Kidney capillary endothelial cell (primary cell): ENCODE measurements at places on chromosomes 4 and X.

DNA sequence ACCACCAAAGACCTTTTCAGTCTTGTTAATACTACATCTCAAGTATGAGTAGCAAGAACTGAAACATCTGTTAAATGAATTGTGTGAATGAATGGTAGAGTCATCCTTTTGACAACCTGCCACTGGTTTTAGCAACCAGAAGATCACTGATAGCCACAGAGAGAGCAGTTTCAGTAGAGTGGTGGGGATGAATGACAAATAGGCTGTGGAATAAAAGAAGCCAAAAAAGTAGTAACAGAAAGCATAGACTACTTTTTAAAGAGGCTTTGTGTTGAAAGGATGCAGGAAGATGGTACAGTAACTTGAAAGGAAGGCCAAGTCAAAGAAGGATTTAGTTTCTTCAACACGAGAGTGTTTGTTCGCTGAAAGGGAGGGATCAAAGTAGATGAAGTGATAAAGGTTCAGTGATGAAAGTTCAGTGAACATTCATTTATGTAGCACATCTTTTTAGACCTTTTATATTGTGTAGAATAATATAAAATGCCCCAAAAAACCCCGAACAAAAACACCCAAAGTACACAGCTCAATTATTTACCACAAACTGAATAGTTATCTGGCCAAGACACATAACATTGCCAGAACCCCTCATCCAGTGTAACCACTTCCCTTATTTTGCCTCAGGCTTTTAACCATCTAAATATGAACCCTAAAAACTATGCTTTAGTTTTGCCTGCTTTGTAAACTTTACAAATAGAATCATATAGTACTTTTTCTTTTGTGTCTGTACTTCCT, 40.1 kb upstream of the EIF1AX start:
- DNase-seq: no peak

- no peak for DNase-seq
Measured at GRCh38 chrX:128897621-128898020, 625.7 kb downstream of the SMARCA1 start.

- no peak for DNase-seq
Measured at GRCh38 chr4:10721616-10722015, 37.0 kb upstream of the CLNK start.

- no peak for DNase-seq
Measured at GRCh38 chr4:3442959-3443749, 1.4 kb downstream of the HGFAC start.

GRCh38 chrX:84186603-84187532, 1.1 kb downstream of the RPS6KA6 start:
- DNase-seq: peak; percentile 1

DNA sequence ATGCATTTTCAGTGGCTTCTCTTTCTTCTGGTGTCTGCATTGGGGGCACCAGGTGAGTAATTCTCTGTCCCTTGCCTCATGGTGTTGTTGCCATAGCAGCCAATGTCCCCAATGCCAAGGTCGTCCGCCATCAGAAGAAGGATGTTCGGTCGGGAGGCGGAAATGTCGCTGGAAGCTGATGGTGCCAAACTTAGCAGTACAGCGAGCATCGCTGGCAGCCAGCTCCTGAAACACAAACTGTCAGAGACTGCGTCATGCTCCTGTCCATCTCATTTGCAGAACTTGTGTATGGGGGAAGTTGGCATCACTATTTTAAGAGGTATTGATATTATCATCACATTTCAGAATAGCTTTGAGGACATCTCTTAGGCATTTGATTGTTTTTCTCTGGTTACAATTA, 29.1 kb upstream of the ARSD start:
- DNase-seq: no peak

DNA sequence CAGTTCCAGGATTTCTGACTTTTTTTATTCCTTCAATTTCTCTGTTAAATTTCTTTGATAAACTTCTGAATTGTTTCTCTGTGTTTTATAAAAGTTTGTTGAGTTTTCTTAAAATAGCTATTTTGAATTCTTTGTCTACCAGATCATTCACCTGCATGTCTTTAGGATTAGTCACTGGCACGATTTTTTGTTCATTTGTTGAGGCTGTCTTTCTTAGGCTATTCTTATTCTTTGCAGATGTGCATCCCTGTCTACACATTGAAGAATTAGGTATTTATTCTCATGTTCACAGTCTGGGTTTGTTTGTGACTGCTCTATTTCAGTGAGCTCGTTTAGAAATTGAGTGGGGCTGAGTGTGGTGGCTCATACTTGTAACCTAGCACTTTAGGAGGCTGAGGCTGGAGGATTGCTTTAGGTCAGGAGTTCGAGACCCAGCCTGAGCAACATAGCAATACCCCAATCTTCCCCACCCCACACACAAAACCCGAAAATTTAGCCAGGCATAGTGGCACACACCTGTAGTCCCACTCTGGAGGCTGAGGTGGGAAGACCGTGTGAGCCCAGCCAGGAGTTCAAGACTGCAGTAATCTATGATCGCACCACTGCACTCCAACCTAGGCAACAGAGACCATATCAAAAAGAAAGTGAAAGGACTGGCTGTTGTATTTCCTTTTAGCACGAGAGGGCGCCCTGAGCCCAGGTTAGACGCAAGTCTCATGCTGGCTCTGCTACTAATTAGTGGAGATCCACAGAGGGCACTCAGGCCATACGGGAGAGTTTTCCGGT, 42.0 kb downstream of the F8 start:
- peak; percentile 48 for DNase-seq
